ENCODE measurements at places on chromosomes 7 and 10.
A peak's percentile ranks its signal among the peaks of the same experiment; 100 is the strongest.

GRCh38 chr10:107025676-107026075 is 138.8 kb downstream of the SORCS1 start:
- no peak for DNase-seq

GRCh38 chr7:22277375-22277774 is 79.6 kb downstream of the RAPGEF5 start:
- no peak for DNase-seq

DNA sequence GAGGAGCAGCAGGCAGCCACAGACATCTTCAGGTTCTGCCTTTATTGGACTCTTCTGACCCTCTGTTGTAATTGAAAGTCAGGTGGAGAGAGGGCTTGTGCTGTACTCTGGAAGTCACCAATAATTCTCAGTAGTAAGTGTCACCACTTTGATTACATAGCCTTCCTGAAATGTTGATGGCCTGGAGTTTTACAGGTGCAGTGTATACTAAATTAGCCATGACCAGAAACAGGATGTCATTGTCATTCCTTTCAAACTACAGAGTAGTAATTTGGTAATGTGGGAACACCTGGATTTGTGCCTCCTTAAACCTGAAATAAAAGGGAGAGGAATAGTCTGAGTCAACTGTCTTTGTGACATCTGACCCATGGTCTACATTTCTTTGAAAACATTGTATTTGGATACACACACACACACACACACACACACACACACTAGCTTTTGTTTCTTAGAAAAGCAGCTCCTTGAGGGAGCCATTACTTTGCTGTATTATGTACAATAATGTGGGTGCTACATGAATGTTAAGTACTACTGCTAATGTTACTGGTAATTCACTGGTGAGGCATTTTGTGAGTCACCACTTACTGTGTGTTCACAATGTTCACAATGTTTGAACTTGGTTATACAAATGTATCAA is 19.6 kb downstream of the ARL4A start:
- no peak for DNase-seq

GRCh38 chr10:130962240-130963051 is 349.1 kb downstream of the TCERG1L start:
- DNase-seq, result no peak

- DNase-seq, result no peak
Observed at GRCh38 chr10:42988069-42988468, 88.8 kb upstream of the RET start.

DNA sequence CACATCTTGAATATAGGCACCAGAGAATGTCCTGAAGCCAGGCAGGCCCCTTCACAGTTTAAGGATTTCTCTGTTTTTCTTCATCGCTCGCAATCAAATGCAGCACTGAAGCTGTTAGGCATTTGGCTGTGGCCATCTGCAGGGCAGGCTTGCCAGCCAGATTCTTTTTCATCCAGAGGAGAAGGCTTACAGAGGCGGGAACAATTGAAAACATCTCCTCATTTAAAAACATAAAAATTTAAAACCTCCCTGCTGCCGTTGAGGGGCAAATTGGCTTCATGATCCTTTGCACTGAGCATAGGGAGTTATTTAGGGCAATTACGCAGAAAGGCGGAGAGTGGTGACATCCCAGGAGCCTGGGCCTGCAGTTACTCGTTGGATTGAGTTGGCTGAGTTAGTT is 500.0 kb downstream of the TYW1 start:
- DNase-seq, result no peak

GRCh38 chr10:70931168-70931815 is 42.9 kb upstream of the PCBD1 start:
- DNase-seq, result no peak

DNA sequence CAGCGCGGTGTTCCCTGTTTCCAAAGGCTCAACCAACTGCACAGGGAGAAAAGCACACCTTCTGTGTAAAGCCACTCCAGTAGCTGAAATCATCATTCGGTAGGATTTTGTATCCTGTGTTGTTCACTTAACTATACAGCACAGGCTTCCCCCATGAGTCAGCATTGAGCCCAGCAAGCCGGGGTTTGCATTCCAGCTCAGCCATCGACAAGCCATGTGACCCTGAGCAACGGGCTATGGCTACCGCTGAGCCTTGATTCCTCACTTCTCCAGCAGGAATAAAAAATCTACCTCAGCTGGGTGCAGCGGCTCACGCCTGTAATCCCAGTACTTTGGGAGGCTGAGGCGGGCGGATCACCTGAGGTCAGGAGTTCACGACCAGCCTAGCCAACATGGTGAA is 44.1 kb upstream of the ATP6V0A4 start:
- DNase-seq, result no peak

DNA sequence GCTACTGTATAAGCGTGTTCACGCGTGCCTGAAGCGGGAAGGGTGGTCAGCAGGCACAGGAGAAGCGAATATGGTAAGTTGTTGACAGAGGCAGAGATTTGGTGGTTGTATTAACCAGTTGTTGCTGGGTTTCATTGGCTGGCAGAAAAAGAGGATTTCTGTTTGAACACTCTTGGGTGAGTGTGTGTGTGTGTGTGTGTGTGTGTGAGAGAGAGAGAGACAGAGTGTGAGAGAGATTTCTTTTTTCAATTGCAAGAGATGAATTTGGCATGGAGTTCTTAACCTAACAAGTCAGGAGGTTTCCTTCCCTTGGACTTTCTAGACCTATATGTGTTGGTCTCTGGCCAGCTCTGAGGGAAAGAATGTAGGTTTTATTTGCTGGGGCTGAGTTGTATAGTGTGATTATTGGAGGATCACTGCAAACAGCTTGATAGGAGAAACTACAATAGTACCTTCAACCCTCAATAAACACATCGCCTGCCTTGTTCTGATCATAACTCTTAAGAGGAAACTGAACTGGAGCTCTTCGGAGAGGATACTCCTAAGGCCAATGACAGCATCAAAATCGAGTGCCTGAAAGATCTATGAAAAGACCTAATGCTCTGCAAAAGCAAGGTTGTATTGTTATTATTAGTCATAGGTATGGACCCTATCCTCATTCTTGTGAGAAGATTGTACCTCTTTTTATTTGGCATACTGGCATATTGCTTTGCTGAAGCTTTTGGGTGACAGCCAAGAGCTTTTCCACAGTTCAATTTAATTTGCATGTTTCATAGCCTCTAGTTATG is 1.2 kb downstream of the MCU start:
- peak; percentile 46 for DNase-seq

DNA sequence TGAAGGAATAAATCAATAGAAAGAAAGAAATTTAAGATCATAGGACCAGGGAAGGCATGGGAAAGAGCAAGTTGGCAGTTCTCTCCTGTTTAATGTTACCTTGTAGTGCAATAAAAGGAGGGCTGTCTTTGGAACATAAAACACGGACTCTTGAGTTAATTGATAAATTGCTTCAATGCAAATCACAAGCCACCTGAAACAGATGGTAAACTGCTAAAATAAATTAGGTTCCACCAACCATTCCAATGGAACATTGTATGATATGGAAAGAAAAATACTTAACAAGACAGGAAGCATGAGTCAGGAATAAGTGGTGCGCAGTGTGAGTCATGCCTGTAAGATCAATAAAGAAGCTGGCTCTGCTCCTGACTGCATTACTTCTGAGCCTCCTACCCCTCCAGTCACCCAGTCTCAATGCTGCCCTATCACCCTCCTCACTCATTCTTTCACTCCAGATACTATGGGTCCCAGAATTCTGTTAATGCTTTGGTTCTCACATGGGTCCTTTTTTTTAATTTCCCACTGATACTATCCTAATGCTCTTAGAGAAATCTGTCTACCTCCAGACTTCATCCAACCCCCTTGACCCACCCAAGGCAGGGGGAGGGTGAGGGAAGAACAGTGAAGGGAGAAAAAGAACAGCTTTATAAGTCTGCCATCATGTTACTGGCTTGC is 78.9 kb downstream of the LRRC17 start:
- DNase-seq, result no peak

DNA sequence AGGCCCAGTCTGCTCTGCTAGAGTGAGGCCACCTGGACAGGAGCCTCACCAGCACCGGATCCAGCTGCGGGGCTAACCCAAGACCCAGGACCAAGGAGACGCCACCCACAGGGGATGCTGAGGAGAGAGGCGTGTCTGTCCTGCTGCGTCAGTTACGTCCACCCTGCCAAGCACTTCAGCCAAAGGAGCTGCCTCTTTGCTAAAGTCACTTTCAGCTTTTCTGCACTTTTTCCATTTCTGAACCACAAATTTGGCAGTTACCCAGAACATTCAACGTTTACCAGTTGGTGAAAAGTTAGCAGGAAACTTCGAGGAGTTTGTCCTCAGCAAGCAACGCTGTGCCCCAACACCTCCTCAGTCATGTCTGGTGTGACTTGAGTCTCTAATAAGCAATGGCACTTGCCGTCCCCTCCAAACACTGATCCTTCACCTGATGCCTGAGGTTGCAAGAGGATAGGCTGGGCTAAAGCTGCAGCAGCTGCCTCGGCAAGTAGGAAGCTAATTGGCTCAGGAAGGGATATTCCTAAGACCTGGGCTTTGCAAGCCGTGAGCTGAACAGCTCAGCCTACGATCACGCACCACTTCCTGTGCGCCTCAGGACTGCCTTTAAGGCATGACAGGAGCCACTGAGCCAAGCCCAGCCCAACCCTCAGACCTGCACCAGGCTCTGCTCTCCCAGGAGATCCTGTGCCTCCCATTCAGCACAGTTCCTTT is 40.1 kb downstream of the KCNH2 start:
- DNase-seq, result peak; percentile 37

DNA sequence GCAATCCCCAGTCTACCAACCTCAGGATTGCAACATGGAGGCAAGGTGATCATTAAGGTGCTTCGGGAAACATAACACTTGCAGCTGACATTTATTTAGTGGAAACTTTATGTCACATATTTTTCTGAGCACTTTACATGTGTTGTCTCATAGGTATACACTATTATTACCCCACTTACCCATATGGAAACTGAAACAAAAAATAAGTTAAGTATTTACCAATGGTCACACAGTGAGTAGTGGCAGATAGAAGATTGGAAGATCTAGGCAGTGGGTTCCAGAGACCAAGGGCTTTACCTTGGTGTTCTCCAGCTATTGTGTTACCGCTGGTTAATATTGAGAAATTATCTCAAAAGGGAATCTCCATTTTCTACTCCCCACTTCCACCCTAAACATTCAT is 1279.1 kb upstream of the SORCS1 start:
- DNase-seq, result no peak

DNA sequence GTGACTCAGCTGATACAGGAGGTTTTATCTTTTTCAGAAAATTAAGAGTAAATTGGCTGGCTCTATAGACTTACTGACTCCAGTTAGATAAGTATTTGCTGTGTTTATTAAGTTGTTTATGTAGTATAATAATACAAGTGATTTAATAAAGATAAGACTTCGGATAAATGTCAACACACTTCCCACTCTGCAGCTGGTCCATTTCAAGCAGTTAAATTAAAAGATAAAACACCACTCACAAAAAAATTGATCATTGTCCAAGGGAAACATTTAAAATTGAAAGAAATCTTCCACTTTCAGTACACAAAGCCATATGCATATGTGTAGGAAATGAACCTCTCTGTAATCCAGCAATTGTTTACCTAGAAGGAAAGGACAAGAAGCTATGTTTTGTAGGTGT is 106.1 kb upstream of the SP8 start:
- no peak for DNase-seq

DNA sequence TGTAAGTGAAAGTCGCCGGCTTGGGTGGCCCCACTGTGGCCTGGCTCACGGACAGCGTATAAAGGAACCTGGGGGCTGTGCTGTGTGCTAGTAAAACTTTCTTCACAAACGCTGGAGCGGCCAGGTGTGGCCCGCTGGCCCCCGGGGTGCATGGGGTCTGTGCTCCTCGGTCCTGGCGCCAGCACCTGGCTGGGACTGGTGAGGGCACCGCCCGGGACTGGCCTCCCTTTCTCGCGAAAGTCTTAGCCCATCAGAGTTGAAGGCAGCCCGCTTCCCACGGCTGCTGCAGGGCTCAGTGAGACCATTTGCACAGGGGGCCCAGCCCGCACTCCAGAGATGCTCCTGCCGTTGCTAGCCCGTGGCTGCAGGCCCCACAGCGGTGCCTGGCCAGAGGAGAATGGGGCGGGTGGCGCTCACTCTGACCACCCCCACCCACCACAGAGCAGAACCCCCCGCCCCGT is 5.8 kb downstream of the PWWP2B start:
- DNase-seq, result no peak

DNA sequence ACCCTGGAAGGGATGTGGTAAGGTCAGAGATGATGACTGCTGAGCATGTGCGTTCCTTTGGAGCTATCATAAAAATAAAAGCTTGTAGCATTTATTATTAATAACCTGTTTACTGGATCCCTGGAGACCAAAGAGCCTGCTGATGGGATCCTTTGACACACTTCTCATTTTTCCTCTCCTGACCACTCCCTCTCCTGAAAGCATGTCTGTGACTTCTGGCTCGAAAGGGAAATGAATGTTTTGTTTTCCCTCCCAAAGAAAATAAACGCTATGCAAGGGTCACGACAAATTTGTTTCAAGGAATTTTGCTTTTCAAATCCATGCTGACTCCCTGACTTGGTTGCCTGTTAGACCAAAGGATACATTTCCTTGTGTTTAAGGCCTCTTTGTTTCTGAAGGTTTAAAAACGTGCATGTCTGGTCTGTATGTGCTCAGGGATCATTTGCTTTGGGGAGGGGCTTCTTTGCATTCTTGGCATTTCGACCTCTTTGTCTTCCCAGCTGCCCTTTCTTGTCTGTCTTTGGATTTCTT is 185.1 kb upstream of the AGK start:
- no peak for DNase-seq

GRCh38 chr7:152516216-152516615 is 80.4 kb upstream of the KMT2C start:
- no peak for DNase-seq

GRCh38 chr10:116828116-116828515 is 21.2 kb upstream of the ENO4 start:
- DNase-seq, result no peak

GRCh38 chr10:112820320-112820719 is 129.7 kb upstream of the TCF7L2 start:
- no peak for DNase-seq

- DNase-seq, result no peak
Observed at GRCh38 chr7:3721422-3721821, 420.4 kb downstream of the SDK1 start.

DNA sequence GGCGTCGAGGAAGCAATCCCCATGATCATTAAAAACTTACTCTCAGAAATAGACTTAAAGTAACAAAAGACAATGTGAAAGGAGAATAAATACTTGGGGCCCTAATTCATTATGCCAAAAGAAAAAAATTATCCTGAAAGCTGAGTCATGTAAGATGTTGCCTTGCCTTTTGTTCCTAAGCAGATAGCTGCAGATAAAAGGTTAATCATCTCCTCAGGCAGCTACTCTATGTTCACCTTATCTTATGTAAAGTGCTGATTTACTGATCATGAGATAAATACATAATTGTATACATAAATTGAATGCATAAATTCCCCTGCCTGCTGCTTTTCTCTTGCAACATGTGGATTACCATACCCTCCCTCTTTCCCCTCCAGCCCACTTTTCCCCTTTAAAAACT is 28.1 kb upstream of the CREB3L2 start:
- no peak for DNase-seq

DNA sequence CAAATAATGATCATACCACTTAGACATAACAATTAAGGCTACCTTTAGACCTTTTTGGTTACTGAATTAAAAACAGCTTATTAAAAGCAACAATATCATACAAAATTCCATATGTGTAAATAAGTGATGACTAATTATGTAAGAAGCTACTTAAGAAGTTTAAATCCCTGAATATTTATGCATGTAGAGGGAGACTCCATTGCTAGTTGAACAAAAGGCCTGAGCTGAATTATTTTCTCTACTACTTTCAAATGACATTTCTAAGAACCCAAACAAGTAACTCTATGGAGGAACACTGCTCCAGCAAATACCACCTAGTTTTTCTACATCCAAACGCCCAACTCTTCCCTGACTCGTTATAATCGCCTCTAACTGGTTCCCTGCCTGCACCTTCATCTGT is 31.5 kb downstream of the EPC1 start:
- no peak for DNase-seq

GRCh38 chr7:37724732-37725131 is 41.2 kb downstream of the GPR141 start:
- DNase-seq, result no peak
